CD4-positive, alpha-beta memory T cell (primary cell): ENCODE measurements at places on chromosomes 4 and X. TPM values are rescaled to one million over a fixed set of nuclear protein-coding genes. Genes with fewer than 3 reads are reported as not detected.

DNA sequence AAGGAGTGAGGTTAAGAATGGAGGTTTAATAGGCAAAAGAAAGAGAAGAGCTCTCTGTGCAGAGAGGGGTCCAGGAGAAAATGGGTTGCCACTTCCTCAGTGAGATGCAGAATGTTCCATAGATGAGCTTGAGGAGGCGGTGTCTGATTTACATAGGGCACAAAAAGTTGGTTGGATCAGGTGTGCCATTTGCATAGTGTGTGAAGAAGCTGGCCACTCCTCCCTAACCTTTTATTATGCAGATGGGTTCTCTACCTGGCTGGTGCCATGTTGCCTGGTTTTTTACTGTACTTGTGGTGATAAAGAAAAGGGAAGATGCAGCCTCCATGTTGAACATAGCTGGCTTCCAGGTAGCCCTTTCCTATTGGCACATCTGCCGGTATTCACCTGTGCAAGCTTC is 27.3 kb downstream of the SUPT20HL1 start:
- DNase-seq: no peak

GRCh38 chrX:49710744-49711319 is 15.0 kb upstream of the PAGE1 start:
- DNase-seq: no peak

GAGE12J gene
- total RNA-seq: not detected

DNA sequence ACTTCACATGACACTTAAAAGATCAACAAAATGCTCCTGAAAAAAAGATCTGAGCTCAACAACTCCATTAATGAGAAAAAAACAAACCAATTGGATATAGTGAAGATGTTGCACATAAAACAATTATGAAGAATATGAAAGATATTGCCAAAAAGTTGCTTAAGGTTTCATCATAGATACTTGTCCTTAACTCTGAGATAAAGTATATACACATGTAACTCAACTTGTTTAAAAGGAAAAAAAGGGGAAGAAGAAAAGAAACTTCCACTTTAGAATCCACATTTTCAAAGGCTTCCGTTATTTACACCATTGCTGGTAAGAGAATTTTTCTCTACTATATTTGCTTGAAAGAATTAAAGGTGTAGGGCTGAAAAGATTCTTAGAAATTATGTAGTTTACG is 2.7 kb downstream of the AFAP1 start:
- DNase-seq: no peak

GLOD5 gene
- not detected for total RNA-seq

DNA sequence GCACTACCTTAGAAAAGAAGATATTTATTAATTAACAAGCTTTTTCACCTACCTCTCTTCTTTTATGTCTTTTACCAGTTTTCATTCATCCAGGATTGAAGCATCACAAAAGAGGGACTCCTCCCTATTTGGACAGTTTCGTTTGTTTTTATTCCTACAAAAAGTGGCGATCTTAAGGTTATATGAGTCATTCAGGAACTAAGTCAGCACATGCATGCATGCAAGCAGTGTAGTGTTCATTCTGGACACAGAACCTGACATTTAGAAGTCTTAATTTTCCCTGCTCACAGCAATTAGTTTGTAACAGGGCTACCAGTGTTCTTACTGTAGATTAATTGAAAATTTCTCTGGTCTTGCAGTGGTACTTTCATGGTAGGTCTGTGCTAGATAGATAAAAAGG is 47.9 kb upstream of the QRFPR start:
- no peak for DNase-seq

GRCh38 chrX:3024176-3024575 is 17.1 kb upstream of the ARSF start:
- no peak for DNase-seq

PHKA1 gene
- total RNA-seq: 0.14 TPM

DCAF4L1 gene
- total RNA-seq: 0.32 TPM

DNA sequence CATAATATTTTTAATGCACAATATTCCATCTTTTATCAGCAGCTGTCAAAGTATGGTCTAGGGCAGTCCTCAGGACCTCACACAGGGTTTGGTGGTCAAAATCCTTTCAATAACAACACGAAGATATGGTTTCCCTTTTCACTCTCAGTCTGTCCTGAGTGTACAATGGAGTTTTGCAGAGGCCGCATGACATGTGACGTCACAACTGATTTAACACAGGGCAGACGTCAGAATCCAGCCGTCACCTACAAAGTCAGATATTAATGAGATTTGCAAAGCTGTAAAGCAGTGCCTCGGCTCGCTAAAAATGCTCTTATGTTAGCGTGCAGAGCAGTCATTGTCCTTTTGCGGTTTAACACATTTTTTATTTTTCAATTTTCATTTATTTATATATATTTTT is 12.5 kb downstream of the ABLIM2 start:
- no peak for DNase-seq

XG gene
- 0.32 TPM for total RNA-seq

BRS3 gene
- total RNA-seq: not detected
